ENCODE measurements at places on chromosomes 2 and 18. TPM values are rescaled to one million over a fixed set of nuclear protein-coding genes. Genes with fewer than 3 reads are reported as not detected.

The CREG2 gene
- polyA plus RNA-seq, result 3.2 TPM

The MAL gene
- 3.9 TPM for polyA plus RNA-seq

The PRSS56 gene
- polyA plus RNA-seq, result 2.4 TPM

The CASP10 gene
- polyA plus RNA-seq, result 5.7 TPM

The POTEI gene
- polyA plus RNA-seq, result 0.06 TPM
